GM19239 (cell line): ENCODE measurements at places on chromosomes 3 and 15.
A peak's percentile ranks its signal among the peaks of the same experiment; 100 is the strongest.

- DNase-seq, result no peak
Observed at GRCh38 chr3:149216193-149216869, 5.3 kb downstream of the CP start.

DNA sequence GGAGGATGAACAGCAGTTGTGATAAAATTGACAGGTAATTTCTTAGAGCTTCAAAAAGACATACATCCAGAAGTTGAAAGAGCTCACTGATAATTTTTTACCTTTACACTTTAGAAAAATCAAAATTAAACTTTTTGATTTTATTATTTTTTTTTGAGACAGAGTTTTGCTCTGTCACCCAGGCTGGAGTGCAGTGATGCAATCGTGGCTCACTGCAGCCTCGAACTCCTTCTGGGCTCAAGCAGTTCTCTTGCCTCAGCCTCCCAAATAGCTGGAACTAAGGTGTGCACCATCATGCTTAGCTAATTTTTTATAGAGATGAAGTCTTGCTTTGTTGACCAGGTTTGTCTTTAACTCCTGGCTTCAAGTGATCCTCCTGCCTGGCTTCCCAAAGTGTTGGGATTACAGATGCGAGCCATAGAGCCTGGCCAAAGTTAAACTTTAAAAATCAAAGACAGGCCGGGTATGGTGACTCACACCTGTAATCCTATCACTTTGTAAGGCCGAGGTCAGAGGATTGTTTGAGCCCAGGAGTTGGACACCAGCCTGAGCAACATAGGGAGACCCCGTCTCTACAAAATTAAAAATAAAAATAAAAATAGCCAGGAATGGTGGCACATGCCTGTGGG, 21.7 kb downstream of the PLA2G4F start:
- no peak for DNase-seq

DNA sequence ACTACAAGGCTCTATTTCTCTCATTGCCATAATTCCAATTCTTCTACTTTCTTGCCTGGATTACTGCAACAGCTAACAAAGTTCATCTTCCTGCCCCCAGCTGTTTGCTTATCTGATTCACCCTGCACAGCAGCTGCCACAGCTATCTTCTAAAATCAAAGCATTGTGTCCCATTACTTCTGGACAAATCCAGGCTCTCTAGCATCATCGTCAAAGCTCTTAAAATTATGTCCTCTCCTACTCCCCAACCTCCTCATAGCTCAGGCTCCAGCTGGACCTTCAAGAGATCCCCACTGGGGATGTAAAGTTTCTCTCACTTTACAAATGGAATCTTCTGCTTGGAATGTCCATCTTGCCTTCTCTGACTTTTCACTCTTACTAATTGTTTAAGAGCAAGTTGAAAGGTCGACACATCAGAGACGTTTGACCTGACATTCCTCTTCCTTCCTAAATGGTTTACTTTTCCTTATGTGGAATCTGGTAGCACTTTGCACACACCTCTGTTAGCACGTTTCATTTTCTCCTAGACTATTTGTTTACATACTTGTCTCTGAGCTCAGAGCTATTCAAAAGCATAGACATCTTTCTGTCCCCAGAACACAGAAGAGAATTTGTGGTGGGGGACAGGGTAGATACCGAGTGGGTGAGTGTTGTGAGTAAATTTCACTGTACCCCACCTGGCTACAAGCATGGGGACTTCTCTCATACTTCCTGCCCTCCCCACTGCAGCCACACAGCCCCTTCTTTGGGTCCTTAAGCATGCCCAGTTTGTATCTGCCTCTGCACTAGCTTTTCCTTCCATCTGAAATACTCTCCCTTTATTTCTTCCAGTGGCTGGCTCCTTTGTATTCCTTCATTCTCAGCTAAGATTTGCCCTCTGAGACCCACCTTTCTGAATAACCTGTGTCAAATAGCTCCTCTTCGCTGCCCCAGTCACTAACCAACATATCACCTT, 77.9 kb downstream of the SERPINI1 start:
- no peak for DNase-seq

DNA sequence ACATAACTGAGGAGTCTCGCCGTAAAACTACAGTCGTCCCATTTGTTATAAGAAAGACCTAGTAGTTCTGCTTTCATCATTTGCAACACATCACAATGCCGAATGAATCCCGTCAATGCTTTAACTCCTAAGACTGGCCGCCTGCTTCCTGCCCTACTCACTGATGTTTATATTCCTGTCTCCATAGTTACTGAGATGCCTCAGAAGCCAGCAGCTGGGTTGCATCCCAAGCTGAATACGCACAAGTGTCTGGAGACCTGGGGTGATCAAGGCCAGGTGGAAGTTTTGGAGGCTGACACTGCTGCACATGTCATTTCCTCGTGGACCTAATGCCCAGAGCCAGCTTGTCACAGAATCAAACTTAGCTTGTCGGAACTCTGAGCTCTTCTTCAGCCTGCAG, 95.2 kb upstream of the UBE2E1 start:
- DNase-seq, result no peak

DNA sequence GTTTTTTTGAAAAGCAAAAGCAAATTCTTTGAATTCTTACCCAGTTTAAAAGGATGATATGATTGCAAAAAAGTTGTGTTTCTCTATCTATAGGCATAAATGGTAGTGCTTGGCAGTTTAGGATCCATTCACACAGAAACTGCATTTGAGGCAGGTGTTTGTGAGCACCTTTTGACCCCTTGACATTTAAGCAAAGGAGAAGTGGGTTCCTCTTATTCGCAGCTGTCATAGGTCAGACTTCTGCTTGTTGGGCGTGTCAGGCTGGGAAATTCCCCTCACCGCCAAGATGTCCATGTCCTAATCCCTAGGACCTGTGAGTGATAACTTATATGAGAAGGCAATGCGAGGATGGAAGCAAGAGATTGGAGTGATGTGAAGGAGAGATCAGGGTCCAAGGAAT, 67.4 kb downstream of the SH3GL3 start:
- DNase-seq, result no peak

DNA sequence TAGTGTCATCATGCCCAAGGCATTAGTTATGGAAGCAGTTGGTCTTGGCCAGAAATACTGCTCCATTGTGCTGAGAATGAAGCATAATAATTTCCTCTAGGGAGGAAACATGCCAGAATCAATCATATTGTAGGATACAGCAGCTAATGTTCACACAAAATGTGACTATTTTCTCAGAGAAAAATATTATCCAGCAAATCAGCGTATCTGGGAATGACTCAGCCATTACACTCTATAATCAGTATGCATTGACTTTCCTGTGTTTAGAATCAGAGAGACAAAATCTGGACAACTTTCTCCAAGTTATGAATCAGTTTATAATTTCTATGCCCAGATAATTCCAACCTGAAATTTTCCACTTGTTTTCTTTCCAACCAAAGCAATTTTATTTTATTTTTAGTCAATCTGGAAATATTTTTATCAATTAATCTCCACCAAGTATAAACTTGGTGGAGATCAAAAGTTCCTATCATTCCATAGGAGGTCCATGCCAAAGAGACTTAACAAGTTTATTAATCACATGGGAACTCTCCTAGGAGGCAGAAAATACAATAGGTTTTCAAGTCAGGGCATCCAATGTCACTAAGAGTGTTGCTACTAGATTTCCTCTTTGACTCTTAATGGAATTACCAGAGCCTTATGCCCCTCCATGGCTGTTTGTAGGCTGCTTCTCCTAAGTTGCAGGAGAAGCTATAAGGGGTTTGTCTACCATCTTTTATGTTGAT, 36.4 kb downstream of the SUCNR1 start:
- DNase-seq, result no peak

GRCh38 chr3:134350266-134350665, 24.0 kb downstream of the AMOTL2 start:
- no peak for DNase-seq

GRCh38 chr15:88653200-88654064, 14.6 kb downstream of the ISG20 start:
- DNase-seq, result no peak

GRCh38 chr3:23496165-23496564, 293.0 kb downstream of the UBE2E2 start:
- peak; percentile 9 for DNase-seq

DNA sequence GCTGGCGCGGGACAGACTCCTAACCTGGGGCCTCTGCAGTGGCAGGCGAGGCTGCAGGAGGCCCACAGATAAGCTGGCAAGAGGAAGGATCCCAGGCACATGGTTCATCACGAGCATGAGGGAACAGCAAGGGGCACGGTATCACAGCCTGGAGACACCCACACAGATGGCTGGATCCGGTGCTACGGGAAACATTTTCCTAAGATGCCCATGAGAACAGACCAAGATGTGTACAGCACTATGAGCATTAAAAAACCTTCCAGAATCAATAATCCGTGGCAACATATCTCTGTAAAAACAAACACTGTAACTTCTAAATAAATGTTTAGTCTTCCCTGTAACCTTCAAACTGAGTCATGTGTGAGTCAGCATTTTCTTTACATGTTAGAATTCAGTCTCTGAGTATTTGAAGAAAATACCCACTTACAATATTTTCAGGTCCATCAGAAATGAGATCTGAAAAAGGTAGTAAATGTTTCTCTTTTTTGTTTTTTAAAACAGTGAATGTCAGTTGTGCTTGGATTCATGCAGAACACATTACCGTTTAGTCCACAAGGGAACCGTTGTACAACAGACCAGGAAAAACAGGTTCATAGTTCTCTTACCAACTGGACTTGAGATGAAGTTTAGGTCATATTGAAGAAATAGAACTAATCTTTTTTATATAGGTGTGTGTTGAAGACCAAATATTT, 75.9 kb downstream of the BOC start:
- no peak for DNase-seq

- no peak for DNase-seq
Observed at GRCh38 chr15:68434021-68434420, 2.1 kb upstream of the ITGA11 start.

DNA sequence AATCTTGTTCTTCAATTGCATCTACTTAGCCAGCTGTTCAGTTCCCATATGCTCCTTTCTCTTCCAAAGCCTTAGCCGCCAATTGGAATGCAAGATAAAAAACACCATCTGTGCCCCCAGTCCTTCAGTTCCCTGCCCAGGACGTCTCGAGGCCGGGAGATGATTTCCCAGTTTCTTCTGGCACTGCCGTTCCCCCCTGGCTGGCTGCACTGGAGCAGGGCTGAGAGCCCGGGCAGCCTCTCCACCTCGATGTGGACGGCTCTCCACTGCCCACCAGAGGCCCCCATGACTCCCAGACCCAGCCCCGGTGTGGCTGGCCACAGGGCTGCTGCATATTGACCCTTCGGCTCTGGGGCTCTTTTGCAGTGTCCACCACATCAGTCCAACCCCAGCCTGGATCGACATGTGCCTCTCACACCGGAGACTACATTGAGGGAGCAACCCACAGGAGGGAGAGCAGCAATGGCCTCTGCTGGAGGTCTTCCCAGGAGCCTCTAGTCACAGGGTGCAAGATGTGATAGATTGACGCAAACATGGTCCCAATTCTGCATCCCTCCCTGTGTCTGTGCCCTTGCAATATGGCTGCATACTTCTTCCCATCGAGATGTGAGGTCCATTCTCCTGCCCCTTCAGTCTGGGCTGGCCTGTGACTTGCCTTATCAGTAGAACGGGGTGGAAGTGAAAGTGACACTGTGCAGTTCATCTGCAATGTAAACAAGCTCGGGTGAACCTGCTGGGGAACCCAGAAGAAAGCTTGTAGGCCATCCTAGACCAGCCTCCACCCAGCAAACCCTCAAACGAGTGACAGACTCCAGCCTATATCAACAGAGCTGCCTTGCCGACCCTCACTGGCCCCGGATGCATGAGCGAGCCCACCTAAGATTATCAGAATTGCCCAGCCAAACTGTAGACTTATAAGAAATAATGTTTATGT, 52.3 kb upstream of the PRR20G start:
- DNase-seq, result no peak

- DNase-seq, result no peak
Observed at GRCh38 chr15:74682954-74683353, 12.9 kb downstream of the EDC3 start.

GRCh38 chr3:109071350-109072142, 46.4 kb downstream of the MORC1 start:
- no peak for DNase-seq

DNA sequence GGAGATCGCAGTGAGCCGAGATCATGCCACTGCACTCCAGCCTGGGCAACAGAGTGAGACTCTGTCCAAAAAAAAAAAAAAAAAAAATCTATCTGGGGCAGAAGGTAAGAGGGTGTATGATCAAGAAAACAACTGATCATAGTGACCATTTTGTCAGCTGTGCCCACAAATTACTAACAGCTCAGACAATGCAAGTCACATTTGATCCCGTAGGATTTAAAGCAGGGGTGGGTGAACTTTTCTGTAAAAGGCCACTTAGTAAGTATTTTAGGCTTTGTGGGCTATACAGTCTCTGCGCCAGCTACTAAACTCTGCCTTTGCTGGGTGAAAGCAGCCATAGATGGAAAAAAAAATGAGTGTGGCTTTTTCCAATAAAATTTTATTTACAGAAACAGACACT, 57.6 kb upstream of the ABI3BP start:
- DNase-seq, result no peak
